ENCODE measurements at places on chromosomes 1 and 21.
A peak's percentile ranks its signal among the peaks of the same experiment; 100 is the strongest.

DNA sequence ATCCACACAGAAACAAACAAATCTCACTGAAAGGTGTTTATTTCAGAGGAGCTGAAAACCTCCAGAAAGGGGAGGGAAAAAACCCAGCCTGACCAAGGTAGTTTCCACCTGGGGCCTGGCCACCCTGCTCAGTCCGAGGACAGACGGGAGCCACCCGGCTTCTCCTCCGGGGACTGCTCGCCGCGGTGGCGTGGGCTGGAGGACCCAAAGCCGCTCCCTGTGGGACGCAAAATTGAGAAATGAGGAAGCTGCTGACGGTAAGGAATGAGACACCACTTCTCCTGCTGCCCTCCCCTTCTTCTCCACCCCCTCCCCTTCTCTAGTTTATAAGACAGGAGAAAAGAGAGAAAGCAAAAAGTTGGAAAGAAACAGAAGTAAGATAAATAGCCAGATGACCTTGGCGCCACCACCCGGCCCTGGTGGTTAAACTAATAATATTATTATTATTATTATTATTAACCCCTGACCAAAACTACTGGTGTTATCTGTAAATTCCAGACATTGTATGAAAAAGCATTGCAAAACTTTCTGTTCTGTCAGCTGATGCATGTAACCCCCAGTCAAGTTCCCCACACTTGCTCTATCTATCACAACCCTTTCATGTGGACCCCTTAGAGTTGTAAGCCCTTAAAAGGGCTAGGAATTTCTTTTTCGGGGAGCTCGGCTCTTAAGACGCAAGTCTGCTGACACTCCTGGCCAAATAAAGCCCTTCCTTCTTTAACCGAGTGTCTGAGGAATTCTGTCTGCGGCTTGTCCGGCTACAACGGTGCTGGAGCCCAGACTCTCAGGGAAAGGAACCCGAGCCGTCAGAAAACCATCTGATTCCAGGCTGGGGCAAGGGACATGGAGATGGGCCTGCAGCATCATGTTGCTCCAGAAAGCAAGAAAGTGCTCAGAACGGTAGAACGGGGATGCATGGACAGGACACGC is 12.5 kb downstream of the ITGB2 start:
- H3K27ac ChIP-seq: peak overlapping the region; percentile 18
- peaks cover 44% of the 10 kb centered on the region for H3K36me3 ChIP-seq
- H3K27me3 ChIP-seq: no peaks in the 10 kb centered on the region
- H3K4me1 ChIP-seq: peaks cover 68% of the 10 kb centered on the region
- no peak overlapping the region for H3K4me3 ChIP-seq

- no peak overlapping the region for H3K27ac ChIP-seq
- H3K27me3 ChIP-seq: no peaks in the 10 kb centered on the region
- no peak for DNase-seq
- H3K36me3 ChIP-seq: peaks cover 12% of the 10 kb centered on the region
- no peak overlapping the region for H3K4me3 ChIP-seq
These were observed 92.4 kb downstream of the PRDM2 start for GRCh38 chr1:13792419-13792818.

DNA sequence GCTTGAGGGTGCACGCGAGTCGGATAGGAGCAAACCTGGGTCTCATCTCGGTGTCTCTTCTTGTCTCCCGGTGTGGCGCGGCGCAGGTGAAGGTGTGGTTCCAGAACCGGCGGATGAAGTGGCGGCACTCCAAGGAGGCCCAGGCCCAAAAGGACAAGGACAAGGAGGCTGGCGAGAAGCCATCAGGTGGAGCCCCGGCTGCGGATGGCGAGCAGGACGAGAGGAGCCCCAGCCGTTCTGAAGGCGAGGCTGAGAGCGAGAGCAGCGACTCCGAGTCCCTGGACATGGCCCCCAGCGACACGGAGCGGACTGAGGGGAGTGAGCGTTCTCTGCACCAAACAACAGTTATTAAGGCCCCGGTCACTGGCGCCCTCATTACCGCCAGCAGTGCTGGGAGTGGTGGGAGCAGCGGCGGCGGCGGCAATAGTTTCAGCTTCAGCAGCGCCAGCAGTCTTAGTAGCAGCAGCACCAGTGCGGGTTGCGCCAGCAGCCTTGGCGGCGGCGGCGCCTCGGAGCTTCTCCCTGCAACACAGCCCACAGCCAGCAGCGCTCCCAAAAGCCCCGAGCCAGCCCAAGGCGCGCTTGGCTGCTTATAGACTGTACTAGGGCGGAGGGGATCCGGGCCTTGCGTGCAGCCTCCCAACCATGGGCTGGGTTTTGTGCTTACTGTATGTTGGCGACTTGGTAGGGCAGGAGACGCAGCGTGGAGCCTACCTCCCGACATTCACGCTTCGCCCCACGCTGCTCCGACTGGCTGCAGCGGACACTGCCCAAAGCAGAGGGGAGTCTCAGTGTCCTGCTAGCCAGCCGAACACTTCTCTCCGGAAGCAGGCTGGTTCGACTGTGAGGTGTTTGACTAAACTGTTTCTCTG is 5.1 kb downstream of the HLX start:
- H3K36me3 ChIP-seq: no peaks in the 10 kb centered on the region
- no peak overlapping the region for H3K27ac ChIP-seq
- no peak overlapping the region for H3K4me3 ChIP-seq

DNA sequence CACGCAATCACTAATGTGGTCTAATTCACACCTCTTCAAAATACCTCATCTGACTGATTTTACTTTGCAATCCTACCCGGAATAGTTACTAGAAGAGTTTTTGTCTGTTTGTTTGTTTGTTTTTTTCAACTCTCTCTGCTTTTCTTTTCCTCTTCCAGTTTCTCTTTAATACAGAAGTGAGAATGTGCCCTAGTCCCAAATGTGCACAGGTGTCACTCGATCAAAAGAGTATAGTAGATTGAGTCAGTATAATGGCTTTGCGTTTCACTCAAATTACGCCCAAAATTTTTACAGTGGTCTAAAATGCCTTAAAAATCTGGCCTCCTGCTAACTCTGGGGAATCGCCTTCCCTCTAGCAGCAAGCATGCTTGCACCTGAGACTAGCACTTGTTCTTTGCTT is 1536.8 kb downstream of the KCNT2 start:
- H3K4me3 ChIP-seq: no peak overlapping the region
- no peaks in the 10 kb centered on the region for H3K4me1 ChIP-seq
- H3K36me3 ChIP-seq: no peaks in the 10 kb centered on the region
- H3K27ac ChIP-seq: no peak overlapping the region

DNA sequence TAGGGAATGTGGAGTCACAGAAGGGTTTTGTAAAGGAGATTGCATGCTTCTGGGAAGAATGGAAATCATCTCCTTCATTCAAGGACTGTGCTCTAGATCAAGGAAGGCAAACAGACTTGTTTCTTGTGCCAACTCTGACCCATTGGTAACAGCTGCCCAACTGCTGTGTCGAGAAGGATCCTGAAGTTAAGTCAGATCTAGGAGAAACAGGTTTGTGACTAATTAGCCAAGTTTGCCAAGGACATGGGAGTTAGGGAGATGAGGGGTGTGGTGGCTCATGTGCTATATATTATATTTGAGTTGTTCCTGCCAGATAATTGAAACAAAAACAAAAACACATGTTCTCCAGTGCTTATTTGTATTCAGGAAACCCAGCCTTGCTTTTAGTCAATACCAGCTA is 251.2 kb upstream of the USP24 start:
- H3K27ac ChIP-seq: no peak overlapping the region
- H3K27me3 ChIP-seq: no peaks in the 10 kb centered on the region
- no peak overlapping the region for H3K4me3 ChIP-seq
- no peaks in the 10 kb centered on the region for H3K4me1 ChIP-seq

DNA sequence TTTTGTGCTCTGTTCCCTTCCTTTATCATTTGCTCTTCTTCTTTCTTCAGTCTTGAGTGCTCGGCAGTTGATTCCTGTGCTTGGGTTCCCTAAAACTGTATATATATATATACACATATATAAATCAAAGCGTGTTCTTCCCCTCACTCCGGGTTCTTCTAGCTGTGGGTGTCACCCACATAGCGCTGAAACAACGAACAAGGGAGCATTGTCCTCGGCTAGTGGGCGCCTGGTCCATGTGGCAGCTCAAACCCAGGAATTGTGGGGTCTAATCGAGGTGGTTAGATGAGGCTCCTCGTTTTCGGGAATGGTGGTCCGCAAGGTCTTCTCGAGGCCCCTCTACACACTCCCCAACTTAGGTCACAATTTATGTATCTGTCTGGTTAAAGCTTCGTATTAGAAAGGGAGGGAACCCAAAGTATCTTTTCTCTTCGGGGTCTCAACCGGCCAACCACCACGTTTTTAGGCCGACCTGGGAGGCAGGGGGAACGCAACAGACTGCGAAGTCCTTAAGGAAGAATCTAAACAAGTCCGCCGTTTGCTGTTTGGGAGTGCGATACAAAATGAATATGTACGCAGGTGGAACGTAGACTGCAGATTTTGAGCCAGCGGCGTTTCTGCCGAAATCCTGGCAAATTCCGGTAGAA is 504 bp upstream of the SDHC start:
- H3K27ac ChIP-seq: peak overlapping the region; percentile 99
- peak overlapping the region; percentile 99 for H3K4me3 ChIP-seq
- DNase-seq: no peak
- peaks cover 16% of the 10 kb centered on the region for H3K4me1 ChIP-seq
- no peaks in the 10 kb centered on the region for H3K36me3 ChIP-seq

- DNase-seq: no peak
- H3K27ac ChIP-seq: no peak overlapping the region
- no peaks in the 10 kb centered on the region for H3K36me3 ChIP-seq
- no peak overlapping the region for H3K4me3 ChIP-seq
These were observed 143.2 kb downstream of the CLEC20A start for GRCh38 chr1:178353524-178353923.

DNA sequence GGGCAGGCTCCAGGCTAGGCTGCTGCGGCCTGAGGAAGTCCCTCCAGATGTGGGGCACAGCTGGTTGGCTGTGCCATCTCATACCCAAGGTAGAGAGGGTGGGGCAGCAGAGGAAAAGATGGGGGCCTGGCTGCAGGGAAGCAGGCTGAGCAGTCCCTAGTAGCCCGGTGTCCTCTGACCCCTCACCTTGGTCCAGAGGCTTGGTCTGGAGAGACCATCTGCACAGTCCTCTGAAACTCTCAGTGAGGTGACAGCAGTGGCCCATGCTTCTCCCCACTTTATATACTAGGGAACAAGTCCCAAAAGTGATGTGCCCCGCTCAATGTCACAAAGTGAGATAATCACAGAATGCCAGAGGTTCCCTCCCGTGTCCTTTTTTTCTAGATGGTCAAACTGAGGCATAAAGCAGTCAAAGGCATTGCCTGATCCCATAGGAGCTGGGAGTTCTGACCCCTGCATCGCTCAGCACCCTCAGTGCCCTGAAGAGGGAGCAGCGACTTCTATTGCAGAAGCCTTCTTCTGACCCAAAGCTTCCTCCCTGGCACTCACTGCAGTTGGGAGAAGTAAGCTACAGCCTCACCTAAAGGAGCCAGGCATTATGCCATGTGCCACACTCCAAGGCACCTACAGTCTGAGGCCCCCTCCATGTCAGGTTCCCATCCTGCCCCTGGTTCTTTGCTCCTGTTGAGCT is 45.5 kb downstream of the TRABD2B start:
- no peak for DNase-seq
- H3K36me3 ChIP-seq: no peaks in the 10 kb centered on the region
- no peaks in the 10 kb centered on the region for H3K27me3 ChIP-seq

DNA sequence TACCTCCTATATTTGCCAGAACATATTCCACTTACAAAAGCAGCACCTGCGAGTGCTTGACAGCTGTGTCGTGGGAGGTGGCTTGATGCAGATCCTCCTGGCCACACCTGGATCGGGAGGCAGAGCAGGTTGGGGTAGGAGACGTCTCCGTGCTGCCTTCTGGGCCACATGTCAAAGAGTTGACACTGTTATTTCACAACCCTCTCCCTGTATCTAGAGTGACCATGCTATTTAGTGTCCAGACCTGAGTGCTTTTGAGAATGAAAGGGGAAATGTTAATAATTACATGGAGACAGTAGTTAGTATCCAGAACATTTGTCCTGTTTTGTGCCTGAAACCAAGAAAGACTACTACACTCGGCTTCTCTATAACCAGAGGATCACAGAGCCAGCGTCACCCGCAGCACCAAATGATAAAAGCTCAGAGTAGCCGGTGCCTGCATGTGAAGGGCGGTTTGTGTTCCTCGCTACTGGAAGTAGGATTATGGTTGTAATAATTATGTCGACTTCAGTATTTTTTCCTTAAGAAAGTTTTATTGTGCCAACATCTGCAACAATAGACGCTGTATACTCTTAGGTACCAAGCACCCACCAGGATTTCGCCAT is 77.1 kb downstream of the GALNT2 start:
- DNase-seq: no peak
- H3K4me3 ChIP-seq: no peak overlapping the region
- H3K27me3 ChIP-seq: no peaks in the 10 kb centered on the region
- no peak overlapping the region for H3K27ac ChIP-seq
- H3K36me3 ChIP-seq: no peaks in the 10 kb centered on the region

DNA sequence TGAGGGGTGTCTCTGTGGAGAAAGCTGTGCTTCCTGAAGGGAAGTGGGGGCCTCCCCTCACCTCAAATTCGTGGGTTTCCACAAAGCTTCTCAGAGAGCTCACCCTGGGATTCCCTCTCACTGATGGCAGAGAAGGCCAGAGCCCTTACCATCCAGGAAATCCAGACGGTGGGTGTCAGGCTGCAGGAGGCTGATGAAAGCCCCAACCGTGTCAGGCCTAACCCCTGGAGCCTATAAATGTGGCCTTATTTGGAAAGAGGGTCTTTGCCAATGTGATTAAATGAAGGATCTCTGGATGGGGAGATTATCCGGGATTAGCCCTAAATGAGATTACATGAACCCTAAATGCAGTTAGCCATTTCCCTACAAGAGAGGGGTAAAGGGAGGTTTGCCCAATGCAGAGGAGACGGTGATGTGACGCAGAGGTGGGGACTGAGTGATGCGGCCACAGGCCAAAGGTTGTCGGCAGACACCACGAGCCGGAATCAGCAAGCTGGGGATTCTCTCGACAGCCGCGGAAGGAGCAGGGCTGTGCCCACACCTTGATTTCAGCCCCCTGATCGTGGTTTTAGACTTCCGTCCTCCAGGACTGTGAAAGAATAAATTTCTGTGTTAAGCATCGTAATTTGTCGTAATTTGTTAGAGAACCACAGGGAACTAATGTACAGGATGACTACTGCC is 82.6 kb downstream of the TOMM20 start:
- H3K27ac ChIP-seq: no peak overlapping the region
- H3K27me3 ChIP-seq: no peaks in the 10 kb centered on the region

- no peaks in the 10 kb centered on the region for H3K27me3 ChIP-seq
- no peak overlapping the region for H3K27ac ChIP-seq
- DNase-seq: no peak
- H3K36me3 ChIP-seq: peaks cover 31% of the 10 kb centered on the region
- no peaks in the 10 kb centered on the region for H3K4me1 ChIP-seq
- no peak overlapping the region for H3K4me3 ChIP-seq
These were observed 9.6 kb downstream of the SNIP1 start for GRCh38 chr1:37544530-37544929.

DNA sequence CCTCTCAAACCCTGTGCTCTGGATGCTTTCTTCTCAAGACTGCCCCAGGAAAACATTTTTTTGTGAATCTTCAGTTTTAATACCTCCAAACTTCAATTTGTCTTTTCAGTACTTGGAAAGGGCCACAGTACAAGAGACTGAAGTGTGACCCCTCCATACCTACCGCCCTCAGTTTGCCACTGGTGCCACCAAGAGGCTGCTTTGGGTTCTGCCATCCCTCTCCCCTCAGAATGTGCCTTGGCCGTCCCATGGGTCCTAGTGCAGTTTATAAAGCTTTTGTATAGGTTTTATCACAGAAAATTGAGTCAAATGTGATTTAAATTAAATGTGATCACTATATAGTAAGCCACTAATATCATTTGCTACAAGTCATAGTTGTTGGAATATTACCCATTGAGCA is 60.8 kb upstream of the PGD start:
- DNase-seq: no peak
- no peak overlapping the region for H3K4me3 ChIP-seq
- no peak overlapping the region for H3K27ac ChIP-seq
- H3K27me3 ChIP-seq: no peaks in the 10 kb centered on the region
- H3K4me1 ChIP-seq: no peaks in the 10 kb centered on the region
- H3K36me3 ChIP-seq: no peaks in the 10 kb centered on the region
